ENCODE measurements at places on chromosomes 6 and 20.

DNA sequence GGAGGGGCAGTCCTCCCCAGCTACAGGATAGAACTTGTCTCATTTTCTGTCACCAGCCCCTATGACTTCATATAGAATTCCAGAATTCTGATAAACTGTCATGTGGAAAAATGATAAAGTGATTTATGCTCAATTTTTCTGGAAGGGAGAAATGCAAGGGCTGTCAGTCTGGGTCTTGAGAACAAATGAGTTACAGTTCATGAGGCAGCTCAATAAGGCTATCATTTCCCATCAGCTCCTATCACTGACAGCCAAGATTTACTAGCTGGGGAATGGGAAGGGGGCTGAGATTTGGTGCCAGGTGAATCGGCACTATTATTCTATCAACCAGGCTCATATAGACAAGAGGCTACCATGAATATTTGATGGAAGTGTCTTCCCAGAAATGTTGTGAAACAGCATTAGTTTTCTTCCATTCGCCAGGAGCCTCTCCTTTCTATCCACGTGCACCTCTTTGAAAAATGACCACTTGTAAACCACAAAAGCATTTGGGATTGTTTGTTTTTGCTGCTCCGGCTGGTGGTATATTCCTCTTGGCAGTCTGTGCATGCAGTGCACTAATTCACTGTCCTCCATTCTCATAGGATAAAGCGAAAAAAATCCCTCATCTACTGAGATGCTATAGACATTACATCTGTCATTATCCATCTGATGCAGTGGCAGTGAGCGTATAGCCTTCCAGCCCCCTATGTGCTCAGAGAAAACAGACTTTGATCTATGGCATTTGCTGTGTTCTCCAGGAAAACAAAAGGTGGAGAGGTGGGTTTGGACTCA is 528.7 kb upstream of the RNF217 start:
- DNase-seq = no peak

GRCh38 chr6:100484474-100484873 is 19.8 kb upstream of the SIM1 start:
- no peak for DNase-seq

DNA sequence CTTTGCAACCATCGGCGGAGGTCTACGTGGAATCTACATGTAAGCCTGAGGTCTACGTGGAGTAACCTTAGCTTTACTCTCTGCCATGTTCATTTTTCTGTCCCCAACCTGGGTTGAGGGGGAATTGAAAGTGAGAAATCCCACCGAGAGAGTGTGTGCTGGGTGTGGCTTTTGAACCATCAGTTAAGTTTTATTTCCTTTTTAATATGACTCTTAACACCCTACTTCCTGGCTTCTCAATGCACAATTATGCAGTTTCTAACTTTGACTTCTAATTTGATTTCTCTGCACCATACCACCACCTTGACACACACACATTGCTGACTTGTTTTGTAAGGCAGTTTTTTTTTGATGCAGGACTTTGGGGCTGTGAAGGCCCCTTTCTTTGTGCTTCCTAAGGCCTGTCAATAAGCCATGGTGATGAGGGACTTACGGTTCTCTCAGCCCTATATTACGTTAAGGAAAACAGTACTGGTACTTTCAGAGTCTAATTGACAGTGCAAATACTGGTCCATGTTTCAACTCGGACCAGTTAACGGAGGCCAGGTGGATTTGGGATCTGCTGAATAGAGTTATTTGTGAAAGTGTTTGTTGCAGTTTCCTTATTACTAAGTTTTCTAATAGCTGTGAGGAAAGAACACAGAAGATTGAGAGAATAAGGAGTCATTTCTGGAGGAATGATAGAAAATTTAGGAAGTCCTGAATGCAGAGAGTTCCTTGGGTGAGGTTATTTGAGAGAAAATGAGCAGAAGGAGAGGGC is 206.5 kb downstream of the JARID2 start:
- DNase-seq = no peak

- no peak for DNase-seq
Observed at GRCh38 chr20:56843386-56843785, 214.3 kb downstream of the TFAP2C start.

DNA sequence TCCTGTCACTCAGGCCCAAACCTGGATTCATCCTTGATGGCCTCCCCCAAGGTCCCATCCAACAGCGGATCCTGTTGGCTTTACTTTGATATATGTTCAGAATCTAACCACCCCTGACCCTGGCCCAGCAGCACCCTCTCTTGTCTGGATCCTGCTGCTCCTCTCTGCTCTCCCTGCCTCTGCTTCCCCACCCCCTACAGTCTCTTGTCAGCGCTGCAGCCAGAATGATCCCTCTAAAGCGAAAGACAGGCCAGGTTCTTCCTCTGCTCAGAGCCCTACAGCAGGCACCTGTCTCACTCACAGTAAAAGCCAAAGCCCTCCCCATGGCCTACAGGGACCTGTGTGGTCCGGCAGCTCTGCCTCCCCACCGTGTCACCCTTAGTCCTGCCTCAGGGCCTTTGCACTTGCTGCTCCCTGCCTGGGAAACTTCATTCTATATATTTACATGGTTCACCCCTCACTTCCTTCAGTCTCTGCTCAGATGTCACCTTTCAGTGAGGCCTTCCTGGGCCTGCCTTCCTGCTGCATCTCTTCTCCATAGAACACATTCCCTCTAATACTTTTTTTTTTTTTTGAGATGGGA is 37.4 kb upstream of the KCNB1 start:
- DNase-seq = no peak

DNA sequence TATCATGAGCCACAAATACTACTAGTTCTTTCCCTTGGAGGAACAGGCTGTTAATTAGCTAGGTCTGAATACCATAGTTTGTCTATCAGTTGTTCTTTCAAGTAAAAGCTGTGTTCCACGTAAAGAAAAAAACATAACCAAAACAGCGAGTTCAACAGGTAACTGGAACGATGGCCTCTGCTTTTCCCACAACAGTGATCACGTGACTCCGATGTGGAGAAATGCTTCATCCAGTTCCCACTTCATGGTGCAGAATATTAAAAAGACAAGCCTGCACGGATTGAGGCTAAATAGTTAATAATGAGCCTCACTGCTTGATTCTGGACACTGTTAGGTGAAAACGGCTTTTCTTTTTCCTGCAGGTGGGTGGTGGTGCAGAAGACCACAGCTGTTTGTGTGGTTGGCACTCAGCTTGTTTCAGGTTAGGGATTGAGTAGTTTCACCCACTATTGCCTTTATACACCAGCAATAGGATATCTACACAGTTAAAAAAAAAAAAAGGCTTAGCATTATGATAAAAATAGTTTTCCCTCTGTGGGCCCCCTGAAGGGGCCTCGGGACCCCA is 88.1 kb downstream of the DACT2 start:
- DNase-seq = no peak

GRCh38 chr6:84731401-84731800 is 33.0 kb downstream of the TBX18 start:
- no peak for DNase-seq

GRCh38 chr6:45386501-45386900 is 8.8 kb upstream of the SUPT3H start:
- DNase-seq = no peak

- DNase-seq = no peak
Observed at GRCh38 chr6:11865680-11866300, 87.2 kb upstream of the ADTRP start.

DNA sequence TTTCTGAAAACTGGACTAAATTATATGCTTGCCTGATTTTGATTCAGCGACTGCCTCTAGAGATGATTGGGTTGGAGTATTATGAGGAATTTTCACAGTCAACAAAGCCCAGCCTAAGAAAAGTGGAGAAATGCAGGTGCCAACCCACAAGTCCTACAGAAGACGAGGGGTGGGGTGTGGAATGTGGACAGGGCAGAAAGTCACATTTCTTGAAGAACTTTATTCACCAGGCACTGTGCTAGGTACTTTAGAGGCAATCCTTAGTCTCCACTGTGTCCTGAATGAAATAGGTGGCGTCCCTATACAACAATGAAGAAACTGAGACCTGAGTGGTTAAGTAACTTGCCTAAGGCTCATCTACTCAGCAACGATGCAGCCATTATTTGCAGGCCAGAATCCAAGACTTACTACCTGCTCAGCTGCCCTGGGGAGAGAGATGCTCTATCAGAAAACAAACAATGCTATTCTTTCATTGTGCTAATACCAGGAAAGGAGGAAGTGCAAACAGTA is 106.3 kb downstream of the RNF144B start:
- no peak for DNase-seq

DNA sequence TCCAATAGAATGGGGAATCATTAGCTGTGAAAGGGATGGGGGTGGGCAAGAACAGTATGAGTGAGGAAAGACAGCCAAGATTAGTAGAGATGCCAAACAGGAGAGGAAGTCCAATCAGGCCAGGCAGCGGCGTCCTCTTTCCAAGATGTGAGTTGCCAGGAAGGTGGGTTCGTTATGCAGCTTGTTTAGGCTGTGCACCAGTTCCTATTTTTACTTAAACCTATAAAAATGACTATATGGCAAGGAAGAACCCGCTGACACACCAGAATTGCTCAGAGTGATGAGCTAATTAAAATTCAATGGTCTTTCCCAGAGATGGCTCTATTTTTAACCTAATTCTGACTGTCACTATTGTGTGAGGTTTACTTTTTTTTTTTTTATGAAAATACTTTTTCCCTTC is 88.2 kb downstream of the SLC22A23 start:
- DNase-seq = no peak

DNA sequence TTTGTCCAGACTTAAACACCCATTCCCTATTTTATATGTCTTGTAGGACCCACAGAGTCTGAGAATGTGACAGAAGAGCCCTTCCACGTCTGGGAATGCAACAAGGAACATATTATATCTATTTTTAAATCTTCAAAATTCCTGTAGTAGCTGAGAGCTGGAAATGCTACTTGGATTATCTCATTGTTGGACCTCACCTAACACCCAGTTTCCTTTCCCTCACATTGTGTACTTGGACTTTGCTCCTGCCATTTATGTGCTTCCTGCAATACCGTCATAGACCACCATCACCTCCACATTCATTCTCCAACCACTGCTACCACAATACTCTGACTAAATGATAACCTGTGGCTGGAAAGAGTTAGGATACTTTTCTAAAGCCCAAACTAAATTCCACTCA is 335.4 kb downstream of the COL12A1 start:
- no peak for DNase-seq

DNA sequence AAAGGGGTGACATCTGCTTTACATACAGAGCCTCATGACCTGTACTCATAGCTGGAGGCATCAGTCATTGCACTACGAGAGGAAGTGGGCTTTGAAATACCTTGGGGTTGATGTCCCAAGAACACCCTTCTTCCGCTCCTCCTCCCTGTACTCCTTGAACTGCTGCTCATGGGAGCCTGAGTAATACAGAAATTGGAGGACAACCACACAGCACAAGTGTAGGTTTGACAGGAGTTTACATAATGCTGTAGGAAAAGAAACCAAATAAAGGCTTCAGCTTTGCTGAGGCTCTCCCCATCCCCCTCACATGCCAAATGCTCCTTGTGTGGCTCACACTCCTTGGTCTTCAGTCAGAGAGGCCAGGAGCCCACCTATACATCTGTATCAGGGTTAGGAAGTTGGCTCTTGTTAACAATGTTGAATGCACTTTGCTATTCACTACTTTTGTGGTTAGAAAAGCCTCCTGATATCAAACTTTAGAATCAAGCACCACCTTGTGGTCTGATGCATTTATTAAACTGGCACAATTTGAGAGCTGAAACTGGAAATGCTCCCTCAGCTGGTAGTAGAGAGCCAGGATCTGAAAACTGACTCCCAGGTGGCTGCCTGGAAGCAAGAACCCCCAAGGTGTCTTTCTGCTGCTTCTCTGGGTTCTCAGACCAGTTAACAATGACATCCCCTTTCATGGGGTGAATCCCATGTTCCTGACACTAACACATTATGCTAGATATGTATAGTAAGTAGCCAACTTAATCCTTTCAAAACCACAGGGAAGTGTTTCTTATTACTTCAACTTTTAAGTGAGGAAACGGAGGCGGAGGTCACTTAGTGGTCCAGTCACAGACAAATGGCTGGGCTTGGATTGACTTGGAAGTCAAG is 56.2 kb upstream of the EDN1 start:
- no peak for DNase-seq

DNA sequence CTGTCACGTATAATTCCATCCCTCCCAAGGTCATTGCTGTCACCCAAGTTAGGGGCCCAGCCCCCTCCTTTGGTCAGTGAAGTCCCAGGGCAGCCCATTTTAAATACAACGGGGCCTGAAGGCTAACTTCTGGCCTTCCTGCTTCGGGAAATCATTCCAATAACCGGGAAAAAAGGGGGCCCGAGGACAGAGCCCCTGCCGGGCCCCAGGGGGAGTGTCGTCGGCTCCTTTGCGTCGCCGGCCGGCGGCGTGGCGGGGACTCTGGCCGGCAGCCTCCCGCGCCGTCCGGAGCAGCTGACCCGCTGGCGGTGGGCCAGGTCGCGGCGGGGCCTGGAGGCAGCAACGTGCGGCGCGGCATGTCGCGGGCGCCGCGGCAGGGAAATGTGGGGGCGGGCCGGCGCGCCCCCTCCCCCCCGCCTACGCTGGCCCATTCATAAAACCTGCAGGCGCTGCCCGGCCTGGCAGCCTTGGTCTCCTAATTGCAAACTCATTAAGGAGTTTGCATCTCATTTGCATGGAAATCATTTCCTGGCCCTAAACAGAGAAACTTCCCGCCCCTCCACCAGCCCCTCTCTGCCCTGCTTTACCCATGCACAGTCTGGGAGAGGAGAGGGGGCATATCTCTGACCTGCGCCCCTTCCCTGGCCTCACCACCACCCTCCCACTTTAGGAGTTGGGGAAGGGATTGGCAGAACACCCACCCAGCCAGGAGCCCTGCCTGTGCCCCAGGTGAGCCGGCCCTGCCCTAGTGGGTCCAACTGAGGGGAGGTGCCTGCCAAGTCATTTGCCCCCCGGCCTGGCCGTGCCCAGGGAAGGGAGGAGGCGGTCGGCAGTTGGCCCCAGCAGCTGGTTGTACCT is 50.7 kb downstream of the MRPL14 start:
- DNase-seq = no peak

DNA sequence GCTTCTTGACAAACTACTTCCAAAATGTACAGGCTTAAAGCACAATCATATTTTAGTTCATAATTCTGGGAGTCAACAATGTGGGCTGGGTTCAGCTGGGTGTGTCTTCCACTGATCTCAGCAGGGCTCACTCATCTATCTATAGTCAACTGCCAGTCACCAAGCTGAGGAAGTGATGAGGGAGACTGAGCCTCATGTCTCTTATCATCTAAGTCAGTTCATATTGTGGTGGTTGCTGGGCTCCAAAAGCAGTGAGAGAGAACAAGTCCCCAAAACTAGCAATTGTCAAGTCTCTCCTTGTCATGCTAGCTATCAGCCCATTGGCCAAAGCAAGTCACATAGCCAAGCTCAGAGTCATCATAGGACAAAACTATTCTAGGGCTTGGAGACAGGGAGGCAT is 465.9 kb upstream of the ARID1B start:
- DNase-seq = no peak
